ENCODE measurements at places on chromosomes 3 and 15. TPM values are rescaled to one million over a fixed set of nuclear protein-coding genes. Genes with fewer than 3 reads are reported as not detected.

Gene PEX5L
- total RNA-seq: not detected

GRCh38 chr3:58386626-58387365, 46.8 kb downstream of the PDHB start:
- H3K4me3 ChIP-seq: peak overlapping the region; percentile 66
- no peaks in the 10 kb centered on the region for H3K27me3 ChIP-seq
- peak; percentile 59 for DNase-seq
- peaks cover 82% of the 10 kb centered on the region for H3K4me1 ChIP-seq

GRCh38 chr3:41241800-41242571, 42.7 kb downstream of the CTNNB1 start:
- 0 out of 2 replicates have a peak overlapping the region, but pooled peaks have one; percentile 22 for H3K27ac ChIP-seq
- peaks cover 11% of the 10 kb centered on the region for H3K4me1 ChIP-seq

Gene RLBP1
- not detected for total RNA-seq

DNA sequence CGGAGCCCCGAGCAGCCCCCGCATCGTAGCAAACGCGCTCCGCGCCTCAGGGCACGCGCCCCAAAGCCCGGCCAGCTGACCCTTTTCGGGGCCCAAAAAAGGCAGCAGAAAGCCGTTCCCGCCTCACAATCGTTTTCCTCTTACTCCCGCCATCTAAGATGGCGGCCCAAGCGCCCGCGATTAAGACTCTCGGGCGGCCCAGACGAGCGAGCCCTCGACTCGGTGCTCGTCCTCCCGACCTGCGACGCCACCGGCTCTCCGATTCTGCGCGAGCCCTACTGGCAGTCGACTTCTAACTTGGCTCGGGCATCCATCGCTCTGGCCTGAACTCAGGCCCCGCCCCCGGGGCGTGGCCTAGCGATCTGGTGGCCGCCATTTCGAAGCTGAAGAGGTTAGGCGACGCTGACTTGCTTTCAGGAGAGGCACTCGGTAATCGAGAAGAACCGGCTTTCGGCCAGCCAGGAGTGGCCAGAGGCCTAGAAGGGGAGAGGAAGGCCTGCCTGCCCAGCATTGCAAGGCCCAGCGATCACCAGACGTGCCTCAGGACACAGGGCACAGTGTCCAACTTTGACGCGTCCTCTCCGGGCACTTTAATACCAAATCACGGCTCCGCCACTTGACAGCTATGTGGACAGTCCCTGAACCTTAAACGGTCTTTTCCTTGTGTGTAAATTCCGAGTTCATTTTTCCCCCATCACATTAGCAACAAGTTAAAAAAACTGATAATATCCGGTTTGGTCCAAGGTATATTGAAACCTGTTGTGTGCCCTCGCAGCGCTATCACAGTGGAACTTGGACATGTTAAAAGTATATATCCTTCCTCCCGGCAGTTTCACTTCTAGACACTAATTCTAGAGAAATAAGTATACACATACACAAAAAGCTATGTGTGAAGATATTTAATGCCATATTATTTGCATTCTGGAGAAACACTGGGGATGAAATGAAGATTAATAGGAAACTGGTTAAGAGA, at the start of gene RAF1:
Gene RAF1 (minus strand): TSS at position 182 of the 973 bp plus-strand sequence. CDS start 45,396 bp downstream, outside the sequence.
- peaks cover 40% of the 10 kb centered on the region for H3K4me1 ChIP-seq
- peak; percentile 99 for DNase-seq
- peaks cover 16% of the 10 kb centered on the region for H3K36me3 ChIP-seq
- H3K27ac ChIP-seq: peak within 1 kb of the TSS; percentile 99

GRCh38 chr3:64074060-64074459, 50.8 kb upstream of the PSMD6 start:
- no peak for DNase-seq
- peaks cover 32% of the 10 kb centered on the region for H3K4me1 ChIP-seq
- H3K4me3 ChIP-seq: no peak overlapping the region
